Activated naive CD8-positive, alpha-beta T cell treated with anti-CD3 and anti-CD28 coated beads for 36 hours (primary cell): ENCODE measurements at places on chromosomes 2 and 18. TPM values are rescaled to one million over a fixed set of nuclear protein-coding genes. Genes with fewer than 3 reads are reported as not detected.

The AKAIN1 gene
- total RNA-seq, result not detected

The ZCCHC2 gene
- 25.1 TPM for total RNA-seq

The ATP9B gene
- 16.0 TPM for total RNA-seq

The COLEC11 gene
- 0.52 TPM for total RNA-seq

The KLHL41 gene
- 0.20 TPM for total RNA-seq

The TLX2 gene
- 0.12 TPM for total RNA-seq

DNA sequence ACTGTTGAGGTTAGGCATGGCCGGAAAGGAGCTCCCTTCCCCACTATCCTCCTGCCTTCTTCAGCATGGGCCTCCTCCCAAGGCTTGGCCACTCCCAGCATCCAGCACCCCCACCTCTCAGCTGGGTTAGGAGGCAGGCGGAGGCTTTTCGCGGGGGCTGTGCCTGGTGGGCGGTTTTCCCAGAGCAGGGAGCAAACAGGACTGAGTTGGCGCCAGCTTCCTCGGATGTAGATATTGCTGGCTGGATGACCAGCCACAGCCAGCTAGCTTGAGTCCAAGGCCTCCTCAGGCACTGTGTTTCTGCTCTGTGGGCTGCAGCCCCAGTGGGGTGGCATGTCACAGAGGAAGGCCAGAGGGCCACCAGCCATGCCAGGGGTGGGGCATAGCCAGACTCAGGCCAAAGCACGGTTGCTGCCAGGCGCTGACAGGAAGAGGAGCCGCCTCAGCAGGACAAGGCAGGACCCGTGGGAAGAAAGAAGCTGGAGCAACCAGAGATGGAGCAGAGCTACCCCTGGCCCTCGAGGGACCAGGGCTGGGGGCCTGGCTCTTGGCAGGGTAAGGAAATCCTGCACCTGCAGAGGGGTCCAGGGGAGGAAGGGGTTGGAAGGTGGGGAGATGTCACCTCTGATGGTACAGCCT, at the start of gene TCF23:
Gene TCF23 (plus strand): TSS at position 204 of the 639 bp plus-strand sequence. CDS start 130 bp downstream, at position 334.
- no peak for DNase-seq
- H3K36me3 ChIP-seq, result no peaks in the 10 kb centered on the region
- H3K4me1 ChIP-seq, result peaks cover 4% of the 10 kb centered on the region
- peaks cover 3% of the 10 kb centered on the region for H3K27me3 ChIP-seq
- no peak within 1 kb of the TSS for H3K27ac ChIP-seq
- no peak within 1 kb of the TSS for H3K4me3 ChIP-seq

GRCh38 chr18:75531212-75531850, 103.8 kb upstream of the SMIM21 start:
- H3K36me3 ChIP-seq, result no peaks in the 10 kb centered on the region
- H3K4me1 ChIP-seq, result no peaks in the 10 kb centered on the region
- no peak overlapping the region for H3K27ac ChIP-seq
- peaks cover 3% of the 10 kb centered on the region for H3K27me3 ChIP-seq
- DNase-seq, result no peak

GRCh38 chr2:235055891-235056516, 104.2 kb downstream of the SH3BP4 start:
- no peak overlapping the region for H3K4me3 ChIP-seq
- H3K4me1 ChIP-seq, result no peaks in the 10 kb centered on the region
- no peaks in the 10 kb centered on the region for H3K36me3 ChIP-seq
- no peak overlapping the region for H3K27ac ChIP-seq
- peaks cover 14% of the 10 kb centered on the region for H3K27me3 ChIP-seq

DNA sequence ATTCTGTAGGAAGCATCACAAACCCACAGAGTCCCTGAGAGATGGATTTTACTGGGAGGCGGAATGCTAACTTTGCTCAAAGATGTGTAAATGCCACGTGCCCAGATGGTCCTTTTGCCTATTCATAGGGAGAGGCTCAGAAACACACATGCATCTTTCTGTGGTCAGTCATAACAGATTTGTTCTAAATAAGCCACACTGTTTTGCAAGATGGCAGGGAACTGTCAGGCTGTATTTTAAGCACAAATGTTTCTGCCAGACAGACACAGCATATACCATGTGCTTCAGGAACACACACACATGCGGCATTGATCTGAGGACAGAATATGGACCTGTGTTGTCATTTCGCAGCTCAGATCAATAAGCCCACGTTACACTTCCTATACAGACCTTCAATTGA, 312.0 kb downstream of the GPD2 start:
- H3K4me1 ChIP-seq, result no peaks in the 10 kb centered on the region
- no peak for DNase-seq

- no peaks in the 10 kb centered on the region for H3K27me3 ChIP-seq
- H3K36me3 ChIP-seq, result peaks cover 56% of the 10 kb centered on the region
Measured at GRCh38 chr18:26342646-26343045, 116.4 kb downstream of the TAF4B start.

- H3K27me3 ChIP-seq, result no peaks in the 10 kb centered on the region
- H3K36me3 ChIP-seq, result peaks cover 16% of the 10 kb centered on the region
- DNase-seq, result no peak
- no peak overlapping the region for H3K27ac ChIP-seq
Measured at GRCh38 chr18:688323-688722, 24.1 kb downstream of the ENOSF1 start.
